ENCODE measurements at places on chromosomes 5 and 9. TPM values are rescaled to one million over a fixed set of nuclear protein-coding genes. Genes with fewer than 3 reads are reported as not detected.

DNA sequence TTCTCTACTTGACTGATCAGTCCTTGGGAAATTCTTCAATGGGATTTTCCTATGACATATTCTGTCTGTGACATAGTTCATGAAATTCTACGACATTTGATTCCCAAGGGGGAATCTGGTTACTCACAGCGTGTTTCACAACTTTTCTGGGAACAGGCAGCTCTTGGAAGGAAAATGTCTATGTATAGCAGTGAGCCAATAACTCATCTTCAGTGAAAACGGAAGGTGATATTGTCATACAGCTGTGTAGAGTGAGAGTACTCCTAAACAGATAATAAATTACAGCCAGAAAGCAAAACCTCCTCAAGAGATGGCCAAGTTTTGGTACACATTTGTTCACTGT lies 91.4 kb downstream of the C9orf152 start:
- no peak for DNase-seq

GRCh38 chr9:81860581-81860980 lies 67.6 kb upstream of the SPATA31D4 start:
- DNase-seq: no peak

DNA sequence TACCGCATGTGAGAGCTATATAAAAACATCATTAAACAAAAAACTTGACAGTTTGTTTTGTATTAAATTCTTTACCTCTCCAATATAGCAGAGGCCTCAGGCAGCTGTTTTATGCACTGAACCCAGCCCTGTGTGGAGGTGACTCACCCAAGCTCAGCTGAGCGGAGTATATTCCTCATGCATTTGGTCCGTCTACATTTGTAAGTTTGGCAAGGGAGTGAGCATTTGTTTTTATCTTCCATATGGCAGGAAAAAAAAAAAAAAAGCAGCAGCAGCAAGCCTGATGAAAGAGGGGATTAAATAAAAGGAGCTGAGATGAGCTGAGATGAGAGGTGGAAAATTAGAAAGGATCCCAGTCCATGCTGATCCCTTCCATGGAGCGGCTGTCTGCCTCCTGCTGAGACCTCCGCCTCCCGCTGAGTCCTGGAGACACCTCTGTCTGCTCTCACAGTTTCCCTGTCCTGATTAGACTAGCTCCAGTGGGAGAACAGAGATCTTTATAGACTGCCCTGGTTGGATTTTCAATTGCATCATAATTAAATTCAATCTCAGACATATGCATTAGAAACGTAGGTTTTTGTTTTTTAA lies 112.0 kb upstream of the CTNND2 start:
- DNase-seq: no peak

GRCh38 chr5:58491216-58491892 lies at the start of gene GAPT:
TSS of gene GAPT (plus strand) at chr5:58491435. CDS start at chr5:58494537, 3,102 bp downstream.
- no peak for DNase-seq

DNA sequence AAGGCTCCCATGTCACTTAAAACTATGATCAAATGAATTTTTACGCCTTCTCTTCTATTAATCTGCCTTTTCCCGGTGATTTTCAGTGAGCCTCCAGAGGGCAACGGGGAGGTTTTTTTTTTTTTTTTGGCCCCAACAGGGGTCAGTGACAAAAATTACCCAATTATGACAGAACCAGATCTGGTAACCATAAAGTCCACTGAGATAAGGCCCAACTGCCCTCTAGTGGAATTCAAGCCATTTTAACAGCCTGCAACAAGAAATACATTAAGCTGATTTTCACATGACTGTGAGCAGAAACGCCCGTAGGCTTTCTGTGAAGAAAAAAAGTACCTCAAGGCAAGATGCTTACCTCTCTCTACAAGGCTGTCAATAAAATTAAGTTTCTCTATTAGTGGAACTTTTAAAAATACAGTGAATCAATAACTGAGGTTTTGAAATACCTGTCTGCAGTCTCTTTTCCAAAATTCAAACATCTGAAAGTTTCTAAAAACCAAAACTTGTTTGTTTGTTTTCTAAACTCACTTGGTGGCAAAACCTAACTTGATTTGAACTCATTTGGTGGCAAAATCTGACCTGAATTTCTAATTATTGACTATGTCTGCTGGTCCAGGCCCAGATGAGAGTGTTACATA lies 49.7 kb upstream of the FST start:
- DNase-seq: peak; percentile 5

GRCh38 chr5:75091597-75091996 lies 39.2 kb upstream of the GCNT4 start:
- no peak for DNase-seq

GRCh38 chr9:135489188-135489906 lies 9.8 kb downstream of the PPP1R26 start:
- no peak for DNase-seq

Gene DRD1
- not detected for polyA plus RNA-seq

- peak; percentile 90 for DNase-seq
These were observed at the start of gene DPP7 for GRCh38 chr9:137114613-137115393. TSS of gene DPP7 (minus strand) at chr9:137114733. CDS start at chr9:137114713, 20 bp downstream.

Gene LMBRD2
- 2.2 TPM for polyA plus RNA-seq

DNA sequence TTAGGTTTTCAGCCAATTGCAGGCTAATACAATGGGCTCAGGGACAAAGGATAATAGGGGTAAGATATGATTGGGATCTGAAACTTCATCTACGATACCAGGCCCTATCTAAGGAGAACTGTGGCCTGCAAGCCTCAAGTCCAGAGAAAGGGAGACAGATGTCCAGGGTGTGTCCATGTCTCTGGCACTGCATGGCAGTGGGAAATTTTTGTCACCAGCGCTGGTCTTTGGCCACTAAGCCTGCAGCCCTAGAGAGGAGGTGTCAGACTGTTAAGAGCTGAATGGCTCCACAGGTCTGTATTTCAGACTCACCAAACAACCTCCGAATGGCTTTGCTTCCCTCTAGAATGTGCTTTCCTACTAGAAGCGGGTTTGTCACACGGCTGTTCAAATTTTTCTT lies 6.6 kb upstream of the CNOT6 start:
- DNase-seq: no peak

DNA sequence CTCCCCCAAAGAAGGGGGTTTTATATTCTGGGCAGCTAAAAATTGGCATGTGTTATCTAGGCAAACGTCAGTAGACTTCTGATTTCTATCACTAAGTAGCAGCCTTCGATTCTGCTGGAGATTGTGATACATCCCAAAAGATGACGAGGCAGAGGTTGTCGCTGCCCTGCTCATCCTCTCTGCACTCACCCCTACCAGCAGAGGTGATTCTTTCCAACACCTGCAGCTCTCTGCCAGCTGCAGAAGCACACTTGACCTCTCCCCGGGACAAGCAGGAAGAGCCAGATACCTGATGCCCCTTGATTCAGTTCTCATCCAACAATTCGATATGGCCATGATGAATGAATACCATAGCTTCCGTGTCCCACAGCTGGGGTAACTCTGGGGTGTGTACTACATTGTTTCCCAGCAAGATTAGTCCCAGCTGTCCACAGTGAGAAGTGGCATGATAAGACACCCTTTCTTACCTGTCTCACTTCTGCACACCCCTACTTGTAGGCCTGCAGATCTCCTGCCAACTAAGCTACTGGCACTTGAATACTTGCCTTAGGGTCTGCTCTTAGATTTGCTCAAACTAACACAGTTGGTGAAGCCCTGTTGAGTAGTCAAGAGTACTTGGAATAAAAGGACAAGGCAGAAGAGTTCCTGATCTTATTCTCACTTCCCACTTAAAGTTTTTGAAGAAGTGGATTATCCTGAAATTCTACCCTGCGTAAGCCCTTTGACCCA lies 37.6 kb upstream of the SMAD5 start:
- peak; percentile 31 for DNase-seq

Gene SRD5A1
- polyA plus RNA-seq: 16.6 TPM

DNA sequence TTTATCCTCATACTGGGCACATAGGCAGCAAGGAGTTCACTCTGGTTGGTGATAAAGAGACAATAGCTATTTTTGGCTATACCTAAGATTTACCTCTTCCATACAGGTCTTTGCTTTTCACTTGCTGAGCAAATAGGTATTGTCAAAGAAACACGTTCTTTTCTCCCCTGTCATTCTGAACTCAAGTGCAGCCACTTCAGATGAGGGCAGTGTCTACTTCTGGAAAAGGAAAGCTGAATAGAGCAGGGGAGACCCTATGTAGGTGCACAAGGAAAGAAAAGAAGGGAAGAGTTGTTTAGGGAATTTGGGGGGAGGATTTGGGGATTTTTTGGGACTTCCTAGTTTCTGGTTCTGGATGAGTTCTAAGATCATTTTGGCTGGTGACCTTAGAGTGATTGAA lies 109.6 kb downstream of the ATP10B start:
- no peak for DNase-seq

- DNase-seq: no peak
These were observed 29.7 kb downstream of the DAPK1 start for GRCh38 chr9:87527211-87527916.

DNA sequence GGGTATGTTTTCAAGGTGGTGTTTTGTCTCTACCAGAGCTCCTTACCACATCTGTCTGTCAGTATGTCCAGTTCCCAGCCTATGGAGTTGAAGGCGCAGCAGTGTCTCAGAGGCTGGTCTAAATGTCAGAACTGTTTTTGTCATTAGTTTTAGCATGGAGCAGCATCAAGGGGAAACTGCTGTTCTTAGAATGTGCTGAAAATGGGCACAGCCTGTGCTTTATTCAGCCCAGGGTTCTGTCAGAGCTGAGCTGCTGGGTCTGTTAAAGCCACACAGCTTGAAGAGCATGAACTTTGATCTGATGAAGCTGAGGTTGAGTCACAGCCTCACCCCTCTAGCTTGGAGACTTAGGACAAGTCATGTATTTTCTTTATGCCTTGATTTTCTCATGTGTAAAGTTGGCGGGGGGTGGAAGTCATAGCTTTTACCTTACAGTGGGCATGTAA lies 71.9 kb downstream of the RALGPS1 start:
- DNase-seq: peak; percentile 60

Gene PDZD2
- 1.4 TPM for polyA plus RNA-seq

Gene PCDHGA1
- 0.13 TPM for polyA plus RNA-seq

DNA sequence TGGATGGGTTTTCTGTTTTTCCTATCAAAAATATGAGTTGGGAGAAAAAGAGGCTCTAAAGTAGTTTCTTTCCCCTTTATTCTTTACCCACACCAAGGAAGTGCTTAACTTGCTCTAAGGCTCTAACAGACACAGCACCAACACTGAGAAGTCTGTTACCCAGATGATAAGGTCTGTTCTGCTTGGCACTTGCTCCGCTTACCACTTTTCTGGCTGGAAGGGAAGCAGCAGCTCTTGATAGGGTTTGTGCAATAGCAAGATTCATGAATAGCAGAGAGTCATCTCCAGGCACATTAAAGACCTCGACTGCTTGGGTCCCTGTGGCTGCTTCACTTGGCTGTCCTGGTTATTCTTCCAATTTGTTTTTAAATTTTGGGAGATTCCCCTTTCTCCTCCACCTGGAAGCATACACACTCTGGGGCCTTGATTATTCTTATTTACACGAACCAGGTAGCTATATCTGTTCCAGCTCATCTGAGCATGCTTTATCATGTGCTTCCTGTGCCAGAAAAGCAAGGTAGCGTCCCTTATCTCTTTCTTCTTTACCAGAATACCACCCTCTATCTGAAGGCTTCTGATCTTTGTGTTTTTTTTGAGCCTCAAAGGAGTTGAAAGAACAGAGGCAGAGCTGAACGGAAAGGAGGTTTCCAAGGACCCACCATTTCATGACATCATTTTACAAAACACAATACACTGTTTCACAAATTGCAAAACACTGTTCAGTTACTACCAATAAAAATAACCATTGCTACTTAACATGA lies 24.8 kb downstream of the PPP3R2 start:
- no peak for DNase-seq
